ENCODE measurements at places on chromosomes 6 and 20. TPM values are rescaled to one million over a fixed set of nuclear protein-coding genes. Genes with fewer than 3 reads are reported as not detected.

Gene NKAPL
- 3.3 TPM for total RNA-seq

Gene LTB
- total RNA-seq: 1.9 TPM

Gene MANEA
- 17.6 TPM for total RNA-seq

Gene LHFPL5
- total RNA-seq: 0.79 TPM

Gene LINC00237
- total RNA-seq: 4.4 TPM

Gene TP53TG5
- 0.39 TPM for total RNA-seq

Gene THBS2
- 94.3 TPM for total RNA-seq

DNA sequence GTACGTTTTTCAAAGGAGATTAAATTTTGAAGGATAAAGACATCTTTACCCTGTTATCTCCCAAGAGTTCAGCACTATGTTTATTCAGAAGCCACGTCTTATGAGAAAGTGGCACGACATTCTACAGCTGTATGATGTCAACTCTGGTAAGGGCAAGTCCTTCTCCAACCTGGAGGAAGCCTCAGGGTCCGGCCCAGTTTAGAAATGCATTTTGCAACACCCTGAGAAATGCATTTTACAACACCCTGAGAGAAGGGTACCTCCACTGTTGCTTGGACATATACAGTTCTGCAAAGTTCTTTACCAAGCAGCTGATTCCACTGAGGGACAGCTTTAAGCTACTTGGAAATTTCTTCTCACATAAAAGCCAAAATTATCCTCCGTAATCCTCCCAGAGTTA is 17.5 kb downstream of the NAPB start:
- no peak overlapping the region for H3K27ac ChIP-seq
- peaks cover 6% of the 10 kb centered on the region for H3K36me3 ChIP-seq
- no peaks in the 10 kb centered on the region for H3K4me1 ChIP-seq
- DNase-seq: no peak

DNA sequence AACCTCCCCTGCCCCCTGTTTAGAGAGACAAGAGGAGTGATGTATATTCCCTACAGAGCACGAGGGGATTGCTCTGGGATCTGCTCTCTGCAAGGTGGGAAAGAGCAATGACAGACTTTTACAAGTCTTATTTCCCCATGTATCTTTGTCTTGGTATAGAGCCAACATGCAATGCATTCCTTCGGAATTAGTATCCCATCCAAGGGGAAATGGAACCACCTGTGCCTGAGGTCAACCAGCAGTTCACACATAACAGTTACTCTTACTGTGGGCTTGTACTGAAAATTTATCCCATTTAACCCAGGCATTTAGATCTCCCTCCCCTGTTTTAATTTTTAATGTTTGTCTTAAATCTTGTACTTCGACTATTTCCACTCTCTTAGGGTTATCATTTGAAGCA is 250.4 kb downstream of the C6orf118 start:
- H3K36me3 ChIP-seq: no peaks in the 10 kb centered on the region
- no peaks in the 10 kb centered on the region for H3K27me3 ChIP-seq
- no peak overlapping the region for H3K27ac ChIP-seq
- DNase-seq: no peak
- no peak overlapping the region for H3K4me3 ChIP-seq

DNA sequence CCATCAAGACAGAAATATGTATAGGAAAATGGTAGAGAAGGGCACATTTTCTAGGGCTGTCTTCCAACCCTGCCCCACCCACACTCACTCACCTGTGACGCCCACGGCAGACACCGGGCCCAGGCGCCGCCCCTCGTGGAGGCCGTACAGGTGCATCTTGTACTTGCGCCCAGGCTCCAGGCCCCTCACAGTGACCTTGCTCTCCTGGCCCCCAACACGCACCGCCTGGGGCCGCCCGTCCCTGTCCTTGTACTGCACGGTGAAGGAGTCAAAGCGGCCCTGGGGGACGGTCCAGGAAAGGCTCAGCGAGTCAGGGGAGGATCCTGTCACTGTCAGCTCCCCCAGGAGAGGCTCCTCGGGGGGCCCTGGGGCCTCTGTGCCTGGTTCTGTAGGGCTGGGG is 19.8 kb downstream of the CYP21A2 start:
- no peak for DNase-seq
- no peak overlapping the region for H3K4me3 ChIP-seq
- no peaks in the 10 kb centered on the region for H3K27me3 ChIP-seq
- peaks cover 11% of the 10 kb centered on the region for H3K36me3 ChIP-seq
- no peak overlapping the region for H3K27ac ChIP-seq
- peaks cover 4% of the 10 kb centered on the region for H3K4me1 ChIP-seq

- peaks cover 5% of the 10 kb centered on the region for H3K4me1 ChIP-seq
- H3K27me3 ChIP-seq: no peaks in the 10 kb centered on the region
- H3K4me3 ChIP-seq: no peak overlapping the region
- DNase-seq: no peak
- no peak overlapping the region for H3K27ac ChIP-seq
These were observed 25.5 kb upstream of the CST1 start for GRCh38 chr20:23776067-23776771.

DNA sequence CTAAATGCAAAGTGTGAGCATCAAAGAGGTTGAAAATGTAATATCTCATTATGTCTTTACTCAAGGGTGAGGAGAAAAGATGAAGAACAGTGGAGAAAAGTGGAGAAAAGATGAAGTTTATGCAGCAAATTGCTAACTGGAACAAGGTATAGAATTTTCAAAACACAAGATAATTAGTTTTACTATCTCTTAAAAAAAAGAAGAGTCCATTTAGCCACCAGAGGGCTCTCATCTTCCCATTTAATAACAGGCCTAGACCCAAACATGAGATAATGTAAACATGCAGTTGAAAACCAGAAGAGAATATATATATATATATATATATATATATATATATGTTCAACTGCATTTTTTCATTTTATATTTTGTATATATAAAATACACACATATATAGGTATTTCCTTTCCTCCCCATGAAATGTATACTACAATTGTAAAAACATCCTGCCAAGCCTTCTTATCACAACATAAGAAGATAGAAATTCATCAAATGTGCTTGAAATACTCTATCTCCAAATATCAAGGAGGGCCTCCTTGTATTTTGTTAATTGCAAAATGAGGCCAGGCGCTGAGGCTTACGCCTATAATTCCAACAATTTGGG is 78.4 kb downstream of the ADTRP start:
- no peaks in the 10 kb centered on the region for H3K36me3 ChIP-seq
- H3K27me3 ChIP-seq: no peaks in the 10 kb centered on the region
- no peaks in the 10 kb centered on the region for H3K4me1 ChIP-seq
- H3K4me3 ChIP-seq: no peak overlapping the region

DNA sequence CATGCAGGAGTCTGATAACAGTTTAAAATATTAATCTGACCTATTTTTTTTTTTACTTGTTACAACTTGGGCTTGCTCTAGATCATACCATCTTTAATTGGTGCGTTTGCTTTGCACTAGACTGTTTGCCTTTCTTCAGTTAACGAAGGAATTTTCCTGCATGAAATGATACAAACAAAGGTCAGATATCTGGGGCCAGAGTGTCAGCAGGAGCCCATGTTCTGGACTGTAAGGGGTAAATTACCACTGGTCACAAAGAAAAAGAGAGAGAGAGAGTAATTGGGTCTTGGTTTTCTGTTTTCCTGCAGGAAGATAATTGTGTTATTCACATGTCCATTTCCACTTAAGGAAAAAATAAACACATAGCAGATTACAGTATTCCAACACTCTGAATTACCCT is 399.4 kb upstream of the MARCKS start:
- H3K27ac ChIP-seq: no peak overlapping the region
- no peaks in the 10 kb centered on the region for H3K36me3 ChIP-seq
- DNase-seq: no peak
- no peaks in the 10 kb centered on the region for H3K27me3 ChIP-seq
- H3K4me1 ChIP-seq: no peaks in the 10 kb centered on the region

DNA sequence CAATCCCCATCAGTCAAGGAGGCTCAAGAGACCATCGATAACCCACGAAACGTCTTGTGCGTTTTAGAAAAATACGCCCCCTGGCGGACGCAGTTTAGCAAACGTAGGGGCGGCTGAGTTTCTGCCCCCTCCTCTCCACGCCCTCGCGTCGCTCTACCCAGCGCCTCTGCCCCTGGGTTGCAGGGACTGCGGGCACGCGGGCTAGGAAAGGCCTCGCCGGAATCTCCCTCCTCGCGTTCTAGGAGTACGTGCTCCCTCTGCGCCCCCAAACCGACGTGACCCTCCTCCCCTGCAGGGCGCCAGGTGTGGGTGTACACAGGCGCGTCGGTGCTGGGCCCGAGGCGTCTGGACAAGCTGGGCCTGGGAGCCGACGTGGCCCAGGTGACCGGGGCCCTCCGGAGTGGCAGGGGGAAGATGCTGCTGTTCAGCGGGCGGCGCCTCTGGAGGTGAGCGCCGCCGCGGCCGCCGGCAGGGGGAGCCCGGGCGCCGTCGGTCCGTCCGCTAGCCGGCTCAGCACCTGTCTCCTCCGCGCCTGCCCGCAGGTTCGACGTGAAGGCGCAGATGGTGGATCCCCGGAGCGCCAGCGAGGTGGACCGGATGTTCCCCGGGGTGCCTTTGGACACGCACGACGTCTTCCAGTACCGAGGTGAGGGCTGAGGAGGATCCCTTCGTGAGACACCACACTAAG is 5.3 kb downstream of the MMP9 start:
- H3K4me1 ChIP-seq: peaks cover 16% of the 10 kb centered on the region
- H3K36me3 ChIP-seq: no peaks in the 10 kb centered on the region
- H3K4me3 ChIP-seq: no peak overlapping the region
- peaks cover 62% of the 10 kb centered on the region for H3K27me3 ChIP-seq

- H3K36me3 ChIP-seq: no peaks in the 10 kb centered on the region
- H3K27me3 ChIP-seq: no peaks in the 10 kb centered on the region
- no peaks in the 10 kb centered on the region for H3K4me1 ChIP-seq
- H3K27ac ChIP-seq: no peak overlapping the region
- H3K4me3 ChIP-seq: no peak overlapping the region
These were observed 27.2 kb upstream of the BRPF3 start for GRCh38 chr6:36169023-36170007.

DNA sequence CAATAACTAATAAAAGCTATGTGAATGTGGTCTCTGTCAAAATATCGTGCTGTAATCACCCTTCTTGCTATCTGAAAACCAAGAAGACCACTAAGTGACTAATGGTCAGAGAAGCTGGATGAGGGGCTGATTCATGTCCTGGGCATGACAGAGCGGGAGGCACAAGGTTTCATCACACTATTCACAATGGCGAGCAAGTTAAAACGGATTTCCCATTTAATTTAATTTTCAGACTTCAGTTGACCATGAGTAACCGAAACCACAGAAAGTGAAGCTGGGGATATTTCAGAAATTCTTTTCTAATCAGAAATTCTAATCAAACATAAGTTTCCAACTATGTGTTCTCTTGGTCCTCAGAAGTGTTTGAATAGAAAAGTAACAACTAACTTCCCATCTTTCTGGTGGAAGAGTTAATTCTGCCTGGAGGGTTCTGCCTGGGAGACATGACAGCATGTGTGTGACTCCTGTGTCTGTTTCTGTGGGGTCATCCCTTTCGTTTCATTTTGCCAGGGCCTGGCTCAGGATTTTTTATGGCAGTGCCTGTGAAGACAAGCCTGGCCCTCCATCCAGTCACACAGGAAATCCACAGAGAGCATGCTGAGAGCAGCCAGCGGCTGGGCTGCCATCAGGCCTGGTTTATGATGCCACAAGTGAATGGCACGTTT is 98.9 kb downstream of the FAM120B start:
- H3K27me3 ChIP-seq: no peaks in the 10 kb centered on the region
- H3K4me1 ChIP-seq: peaks cover 21% of the 10 kb centered on the region
- peaks cover 23% of the 10 kb centered on the region for H3K36me3 ChIP-seq
- no peak for DNase-seq

DNA sequence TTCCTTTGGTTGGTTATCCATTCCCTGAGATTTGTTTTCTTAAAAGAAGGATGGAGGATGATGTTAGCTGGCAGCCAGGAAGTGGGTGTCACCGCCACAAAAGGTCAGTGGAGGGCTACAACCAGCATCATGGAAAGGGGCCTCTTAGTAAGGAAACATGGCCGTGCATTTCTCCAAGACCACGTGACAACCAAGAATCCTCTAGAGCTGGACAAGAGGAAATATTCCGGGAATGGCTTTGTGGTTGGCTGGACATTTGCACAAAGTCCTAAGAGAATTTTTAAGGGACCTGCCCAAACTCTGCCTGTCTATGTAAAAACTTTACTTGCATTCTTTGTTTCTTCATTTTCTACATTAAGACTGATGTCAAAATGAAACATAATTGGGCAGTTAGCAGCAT is 399.9 kb upstream of the MARCKS start:
- no peak for DNase-seq
- no peaks in the 10 kb centered on the region for H3K4me1 ChIP-seq
- no peak overlapping the region for H3K27ac ChIP-seq
- no peaks in the 10 kb centered on the region for H3K27me3 ChIP-seq

DNA sequence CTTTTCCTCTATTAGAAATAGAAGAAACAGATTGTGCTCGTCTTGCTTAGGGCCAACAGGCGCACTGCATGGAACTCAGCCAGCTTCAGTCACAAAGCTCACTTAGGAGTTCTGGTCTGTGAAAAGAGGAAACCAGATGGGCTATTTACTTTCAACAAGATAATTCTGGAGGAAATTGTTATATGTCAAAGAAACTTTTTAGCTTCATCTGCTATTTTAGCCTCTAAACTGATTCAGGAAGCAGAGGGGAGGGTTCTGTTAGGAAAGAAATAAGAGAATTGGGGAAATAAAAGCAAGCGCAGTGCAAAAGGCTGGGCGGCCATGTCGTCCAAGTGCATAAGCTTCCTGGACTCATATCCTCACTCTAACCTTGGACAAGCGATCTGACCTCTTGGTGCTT is 21.3 kb downstream of the PRKN start:
- no peak overlapping the region for H3K4me3 ChIP-seq
- H3K27ac ChIP-seq: no peak overlapping the region
- DNase-seq: peak; percentile 53
- no peaks in the 10 kb centered on the region for H3K36me3 ChIP-seq

- no peak overlapping the region for H3K4me3 ChIP-seq
- DNase-seq: no peak
- H3K27me3 ChIP-seq: no peaks in the 10 kb centered on the region
- H3K4me1 ChIP-seq: peaks cover 39% of the 10 kb centered on the region
- H3K27ac ChIP-seq: peak overlapping the region; percentile 37
These were observed 165.1 kb upstream of the AFDN start for GRCh38 chr6:167661552-167662044.

- no peak overlapping the region for H3K27ac ChIP-seq
- H3K36me3 ChIP-seq: no peaks in the 10 kb centered on the region
- H3K4me1 ChIP-seq: peaks cover 6% of the 10 kb centered on the region
- H3K4me3 ChIP-seq: no peak overlapping the region
- H3K27me3 ChIP-seq: no peaks in the 10 kb centered on the region
- DNase-seq: no peak
These were observed 131.0 kb downstream of the ANKRD60 start for GRCh38 chr20:58097429-58097828.
